Calu3 (cell line): ENCODE measurements at places on chromosomes 7 and 10.

- H3K4me1 ChIP-seq: no peaks in the 10 kb centered on the region
- peaks cover 4% of the 10 kb centered on the region for H3K36me3 ChIP-seq
Measured at GRCh38 chr7:102322202-102322715, 34.0 kb downstream of the SPDYE6 start.

DNA sequence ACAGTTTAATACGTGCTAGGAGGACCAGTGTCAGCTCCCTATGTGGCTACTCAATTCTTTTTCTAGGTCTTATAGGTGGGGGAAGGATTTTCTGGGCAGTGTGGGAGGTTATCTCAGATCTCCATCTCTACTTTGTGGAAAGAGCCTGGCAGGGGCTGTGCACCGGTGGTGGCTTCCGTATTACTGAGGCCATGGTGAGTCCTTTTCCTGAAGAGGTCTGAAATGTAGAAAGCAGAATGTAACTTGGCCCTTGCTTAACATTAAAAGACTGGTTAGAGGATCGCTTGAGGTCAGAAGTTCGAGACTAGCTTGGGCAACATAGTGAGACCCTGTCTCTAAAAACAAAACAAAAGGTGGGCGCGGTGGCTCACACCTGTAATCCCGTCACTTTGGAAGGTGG is 2.7 kb upstream of the TPST1 start:
- H3K4me1 ChIP-seq: no peaks in the 10 kb centered on the region
- no peak overlapping the region for H3K4me3 ChIP-seq
- DNase-seq: no peak
- H3K27me3 ChIP-seq: no peaks in the 10 kb centered on the region
- no peak overlapping the region for H3K27ac ChIP-seq

DNA sequence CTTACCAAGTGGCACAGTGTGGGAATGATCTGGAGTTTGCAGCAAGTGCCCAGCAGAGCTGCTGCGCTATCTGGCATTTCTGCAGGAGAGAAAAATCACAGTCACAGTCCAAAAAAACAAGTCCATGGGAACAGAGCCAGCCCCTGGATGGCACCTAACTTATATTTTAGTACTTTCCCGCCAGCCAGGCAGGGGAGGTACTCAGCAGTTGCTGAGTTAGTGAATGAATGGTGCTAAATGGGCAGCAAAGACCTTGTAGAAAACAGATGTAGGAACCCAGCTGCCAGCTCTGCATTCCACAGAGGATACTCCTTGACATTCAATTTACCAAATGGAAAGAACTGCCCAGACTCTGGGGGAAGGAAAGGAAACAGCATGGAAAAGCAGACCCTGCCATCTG is 54.5 kb downstream of the GSDME start:
- H3K36me3 ChIP-seq: peaks cover 9% of the 10 kb centered on the region
- no peak overlapping the region for H3K4me3 ChIP-seq
- H3K27me3 ChIP-seq: no peaks in the 10 kb centered on the region
- H3K27ac ChIP-seq: no peak overlapping the region
- peaks cover 14% of the 10 kb centered on the region for H3K4me1 ChIP-seq
- DNase-seq: no peak

DNA sequence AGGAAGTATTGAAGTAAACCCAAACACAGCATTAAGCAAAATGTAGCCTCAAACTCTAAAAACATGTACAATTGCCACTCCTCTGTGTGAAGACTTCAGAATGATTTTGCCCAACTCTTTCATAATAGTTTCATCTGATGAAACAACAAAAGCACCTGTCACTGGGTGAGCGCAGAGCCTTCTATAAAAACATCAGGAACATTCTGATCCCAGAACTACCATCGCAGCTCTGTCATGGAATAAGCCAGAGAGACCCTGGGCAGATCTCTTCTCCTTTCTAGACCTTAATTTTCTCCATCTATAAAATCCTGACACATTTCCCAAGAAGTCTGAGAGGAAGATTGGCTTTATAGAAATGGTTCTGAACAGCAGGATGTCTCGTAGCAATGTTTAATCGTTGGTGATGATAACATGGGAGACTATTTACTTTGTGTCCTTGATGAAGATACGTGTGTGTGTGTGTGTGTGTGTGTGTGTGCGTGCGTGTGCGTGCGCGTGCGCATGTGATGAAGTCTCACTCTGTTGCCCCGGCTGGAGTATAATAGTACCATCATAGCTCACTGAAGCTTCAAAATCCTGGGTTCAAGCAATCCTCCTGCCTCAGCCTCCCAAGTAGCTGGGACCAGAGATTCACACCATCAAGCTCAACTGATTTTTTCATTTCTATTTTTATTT is 198.0 kb downstream of the KIAA1217 start:
- H3K27me3 ChIP-seq: no peaks in the 10 kb centered on the region
- no peaks in the 10 kb centered on the region for H3K4me1 ChIP-seq
- H3K4me3 ChIP-seq: no peak overlapping the region
- no peak overlapping the region for H3K27ac ChIP-seq
- no peak for DNase-seq

GRCh38 chr10:33553748-33554571 is 219.5 kb upstream of the NRP1 start:
- no peaks in the 10 kb centered on the region for H3K4me1 ChIP-seq
- H3K36me3 ChIP-seq: no peaks in the 10 kb centered on the region
- no peak overlapping the region for H3K27ac ChIP-seq
- no peak overlapping the region for H3K4me3 ChIP-seq
- DNase-seq: no peak

DNA sequence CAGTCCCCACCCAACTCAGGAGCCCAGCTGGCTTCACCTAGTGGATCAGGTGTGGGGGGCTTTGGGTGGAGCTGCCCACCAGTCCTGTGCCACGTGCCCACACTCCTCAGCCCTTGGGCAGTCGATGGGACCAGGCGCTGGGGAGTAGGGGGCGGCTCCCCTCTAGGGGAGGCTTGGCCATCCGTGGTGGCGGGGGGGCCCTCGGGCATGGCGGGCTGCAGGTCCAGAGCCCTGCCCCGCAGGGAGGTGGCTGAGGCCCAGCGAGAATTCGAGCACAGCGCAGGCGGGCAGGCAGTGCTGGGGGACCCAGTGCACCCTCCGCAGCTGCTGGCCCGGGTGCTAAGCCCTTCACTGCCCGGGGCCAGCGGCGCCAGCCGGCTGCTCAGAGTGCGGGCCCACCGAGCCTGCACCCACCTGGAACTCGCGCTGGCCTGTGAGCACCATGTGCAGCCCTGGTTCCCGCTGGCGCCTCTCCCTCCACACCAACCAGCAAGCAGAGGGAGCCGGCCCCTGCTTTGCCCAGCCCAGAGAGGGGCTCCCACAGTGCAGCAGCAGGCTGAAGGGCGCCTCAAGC is 29.3 kb downstream of the ASNS start:
- no peak for DNase-seq
- H3K27ac ChIP-seq: no peak overlapping the region
- no peaks in the 10 kb centered on the region for H3K36me3 ChIP-seq
- H3K27me3 ChIP-seq: peaks cover 32% of the 10 kb centered on the region
- H3K4me1 ChIP-seq: no peaks in the 10 kb centered on the region

DNA sequence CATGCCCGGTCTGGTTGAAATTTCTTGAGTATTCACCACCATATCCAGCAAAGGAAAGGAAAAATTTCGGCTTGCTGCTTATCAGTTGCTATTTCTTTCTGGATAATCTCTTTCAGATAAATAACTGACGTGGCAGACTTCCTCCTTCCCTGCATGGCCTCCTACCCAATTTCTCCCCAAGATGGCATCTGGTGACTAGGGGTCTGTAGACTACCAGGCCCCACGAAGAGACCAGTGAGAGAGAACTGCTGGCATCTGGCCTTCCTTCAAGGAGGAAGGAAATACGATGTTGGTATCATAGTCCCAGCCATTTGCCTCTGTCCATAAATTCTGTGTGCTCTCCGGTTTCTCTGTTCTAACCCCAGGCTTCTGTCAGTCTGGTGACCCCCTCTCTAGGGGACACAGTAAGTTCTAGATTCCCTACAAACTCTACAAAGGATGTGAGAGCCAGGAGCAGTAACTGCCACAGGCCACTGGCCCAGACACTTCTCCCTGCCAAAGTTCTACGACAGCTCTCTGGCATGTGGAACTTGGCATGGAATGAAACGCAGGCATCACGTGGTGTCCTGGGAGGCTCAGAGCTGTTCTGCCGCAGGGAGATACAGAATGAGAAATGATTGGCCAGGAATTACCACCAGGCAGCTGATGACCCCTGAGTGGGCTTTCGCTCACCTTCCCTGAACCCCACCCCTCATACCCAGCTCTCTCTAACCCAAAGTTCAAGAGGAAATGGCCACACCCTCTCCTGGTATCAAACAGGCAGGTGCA is 30.0 kb upstream of the MSRB2 start:
- peak; percentile 70 for DNase-seq
- H3K27me3 ChIP-seq: no peaks in the 10 kb centered on the region
- peak overlapping the region; percentile 36 for H3K27ac ChIP-seq
- no peak overlapping the region for H3K4me3 ChIP-seq
- peaks cover 18% of the 10 kb centered on the region for H3K4me1 ChIP-seq

DNA sequence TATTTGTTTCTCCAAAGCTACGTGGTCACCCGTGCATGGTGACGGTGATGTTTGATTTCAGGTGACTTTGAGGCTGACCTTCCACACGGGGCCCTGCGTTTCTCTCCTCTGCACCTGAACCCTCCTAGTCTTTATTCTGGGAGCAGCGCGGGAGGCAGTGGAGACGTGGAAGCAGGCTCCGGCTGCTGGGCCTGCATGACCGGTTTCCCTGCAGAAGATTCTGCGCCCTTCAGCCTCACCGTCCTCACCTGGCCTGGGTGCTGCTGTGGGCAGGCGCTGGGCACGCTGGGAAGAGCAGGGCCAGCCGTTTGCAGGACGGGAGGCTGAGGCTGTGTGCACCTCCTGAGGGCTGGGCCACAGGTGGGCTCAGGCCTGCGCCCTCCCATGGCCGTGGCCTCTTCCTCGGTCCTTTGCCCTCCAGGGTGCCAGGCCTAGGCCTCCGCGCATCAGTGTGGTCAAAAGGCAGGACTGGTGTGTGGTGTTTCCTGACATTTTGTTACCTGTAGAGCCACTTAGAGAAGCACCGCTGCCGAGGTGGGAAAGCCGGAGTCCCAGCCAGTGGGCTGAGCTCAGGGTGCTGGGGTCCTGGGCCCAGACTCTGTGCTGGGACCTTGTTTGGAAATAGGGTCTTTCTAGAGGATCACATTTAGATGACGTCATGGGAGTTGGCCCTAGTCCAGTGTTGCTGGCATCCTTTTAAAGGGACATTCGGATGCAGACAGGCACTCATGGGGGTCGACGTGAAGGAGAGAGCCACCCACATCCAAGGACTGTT is 478.3 kb downstream of the DNAJB6 start:
- no peak for DNase-seq
- no peaks in the 10 kb centered on the region for H3K36me3 ChIP-seq
- H3K27ac ChIP-seq: no peak overlapping the region
- no peak overlapping the region for H3K4me3 ChIP-seq

DNA sequence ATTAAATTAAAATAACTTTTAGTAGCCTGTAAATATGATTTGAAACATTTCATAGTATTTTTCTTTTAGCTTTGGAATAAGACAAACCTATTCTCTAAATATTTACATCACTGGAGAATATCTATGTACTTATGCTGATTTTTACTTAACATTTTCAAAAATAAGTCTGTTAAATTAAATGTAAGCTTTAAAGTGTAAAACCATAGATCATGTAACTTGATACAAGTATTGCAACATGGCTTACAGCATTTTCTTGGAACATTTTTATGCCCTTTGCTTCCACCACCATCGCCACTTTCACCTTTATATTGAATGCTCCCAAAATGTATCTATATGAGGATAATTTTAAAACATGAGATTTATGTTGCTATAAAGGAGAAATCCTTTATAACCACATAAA is 427.1 kb downstream of the GFRA1 start:
- H3K27me3 ChIP-seq: no peaks in the 10 kb centered on the region
- no peaks in the 10 kb centered on the region for H3K36me3 ChIP-seq

DNA sequence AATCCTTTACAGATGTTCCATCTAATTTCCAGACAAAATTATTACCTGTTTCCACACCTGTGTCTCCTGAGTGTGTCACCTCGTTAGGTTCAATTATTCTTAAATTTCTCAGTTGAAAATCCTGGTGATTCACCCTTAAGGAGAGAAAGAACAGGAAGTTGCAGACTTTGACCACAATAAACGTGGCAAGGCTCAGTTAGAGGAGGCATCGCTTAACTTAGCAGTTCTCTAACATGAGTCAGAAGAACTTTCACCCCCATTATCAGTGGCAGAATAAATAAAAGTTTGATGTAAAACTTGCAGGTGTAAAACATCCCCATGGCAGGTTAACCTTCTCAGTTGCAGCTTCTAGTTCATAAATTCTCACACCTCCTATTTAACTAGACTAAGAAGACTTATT is 8.3 kb downstream of the XPNPEP1 start:
- DNase-seq: peak; percentile 27
- no peaks in the 10 kb centered on the region for H3K27me3 ChIP-seq
- H3K27ac ChIP-seq: peak overlapping the region; percentile 83
- H3K4me1 ChIP-seq: peaks cover 48% of the 10 kb centered on the region

GRCh38 chr10:21509341-21510240 is 15.9 kb downstream of the SKIDA1 start:
- DNase-seq: no peak
- H3K4me3 ChIP-seq: no peak overlapping the region
- H3K27me3 ChIP-seq: peaks cover 23% of the 10 kb centered on the region
- H3K36me3 ChIP-seq: no peaks in the 10 kb centered on the region

DNA sequence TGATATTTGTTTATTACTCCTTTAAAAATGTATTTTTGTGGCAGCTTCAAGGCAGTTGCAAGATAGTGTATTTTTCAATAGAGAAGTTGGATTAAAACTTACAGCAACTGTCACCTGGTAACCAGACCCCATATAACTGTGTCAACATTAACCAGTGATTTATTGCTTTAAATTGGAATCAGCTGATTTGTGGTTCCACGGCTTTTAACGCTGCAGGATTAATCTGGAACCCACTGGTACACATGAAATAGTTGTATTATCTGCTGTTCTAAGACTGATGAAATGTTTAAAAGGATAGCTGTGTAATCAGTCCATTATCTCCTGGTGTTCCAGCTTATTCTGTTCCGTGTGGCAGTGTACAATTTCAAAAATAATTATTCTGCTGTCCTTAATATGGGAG is 180.2 kb downstream of the CELF2 start:
- H3K27ac ChIP-seq: no peak overlapping the region
- no peak for DNase-seq
- no peaks in the 10 kb centered on the region for H3K36me3 ChIP-seq
- H3K27me3 ChIP-seq: peaks cover 35% of the 10 kb centered on the region
- no peak overlapping the region for H3K4me3 ChIP-seq
- H3K4me1 ChIP-seq: no peaks in the 10 kb centered on the region

GRCh38 chr10:80946957-80947726 is 409.4 kb downstream of the SH2D4B start:
- H3K36me3 ChIP-seq: no peaks in the 10 kb centered on the region
- no peak overlapping the region for H3K27ac ChIP-seq
- H3K4me3 ChIP-seq: no peak overlapping the region
- no peak for DNase-seq
- no peaks in the 10 kb centered on the region for H3K27me3 ChIP-seq

GRCh38 chr7:99390941-99391602 is 16.5 kb downstream of the ARPC1B start:
- H3K4me3 ChIP-seq: no peak overlapping the region
- no peaks in the 10 kb centered on the region for H3K4me1 ChIP-seq
- no peak overlapping the region for H3K27ac ChIP-seq
- peaks cover 61% of the 10 kb centered on the region for H3K36me3 ChIP-seq
- H3K27me3 ChIP-seq: no peaks in the 10 kb centered on the region
- no peak for DNase-seq

GRCh38 chr10:49139028-49139845 is 5.4 kb upstream of the FAM170B start:
- H3K27ac ChIP-seq: no peak overlapping the region
- no peaks in the 10 kb centered on the region for H3K4me1 ChIP-seq
- no peak for DNase-seq

GRCh38 chr10:90470966-90471365 is 386.9 kb downstream of the HTR7 start:
- H3K4me1 ChIP-seq: no peaks in the 10 kb centered on the region
- no peaks in the 10 kb centered on the region for H3K27me3 ChIP-seq
- H3K4me3 ChIP-seq: no peak overlapping the region
- no peak for DNase-seq
